ENCODE measurements at places on chromosomes 13 and 19.

- DNase-seq = no peak
Measured at GRCh38 chr19:35027851-35028599, 2.2 kb upstream of the SCN1B start.

DNA sequence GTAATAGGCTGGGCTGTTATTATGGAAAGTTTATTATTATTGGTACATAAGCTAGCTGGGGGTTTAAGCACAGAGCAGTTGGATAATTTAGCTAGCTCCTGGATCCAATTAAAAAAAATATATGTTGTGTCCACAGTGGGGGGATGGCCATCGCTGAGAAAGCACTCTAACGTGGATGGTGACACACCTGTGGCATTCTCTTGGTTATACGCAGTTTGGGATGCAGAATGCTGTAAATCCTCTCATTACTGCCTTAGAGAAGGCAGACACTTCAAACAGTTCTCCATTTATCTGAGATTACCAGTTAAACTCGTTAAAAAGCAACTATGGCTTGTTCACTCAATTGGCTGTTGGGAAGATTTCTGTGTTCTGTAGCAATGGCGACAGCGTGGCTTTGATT, 2.4 kb upstream of the ZNF536 start:
- DNase-seq = no peak

GRCh38 chr19:55345818-55346724, 6.4 kb downstream of the KMT5C start:
- DNase-seq = no peak

GRCh38 chr13:99965329-99966000, 6.1 kb downstream of the ZIC5 start:
- no peak for DNase-seq
